T-helper 2 cell treated with Interferon-gamma antibody and Interleukin-4, amounts not matched to agents 100 ng/mL and 5 ng/mL, for 36 hours (primary cell): ENCODE measurements at places on chromosomes 5 and 9. TPM values are rescaled to one million over a fixed set of nuclear protein-coding genes. Genes with fewer than 3 reads are reported as not detected.

The MVB12B gene
- total RNA-seq: 0.80 and 1.0 TPM in 2 replicates

The REEP2 gene
- total RNA-seq: 2.6 and 3.0 TPM in 2 replicates

The MED7 gene
- 12.6 and 13.8 TPM in 2 replicates for total RNA-seq

The TEX48 gene
- total RNA-seq: 0.30 TPM in 1 of 2 replicates, not detected in the other

The ZNF300 gene
- 0.57 and 0.61 TPM in 2 replicates for total RNA-seq

The PCDHGB3 gene
- 0.59 and 0.93 TPM in 2 replicates for total RNA-seq

The LRRTM2 gene
- total RNA-seq: 0.02 and 0.09 TPM in 2 replicates

The PAEP gene
- not detected in 2 replicates for total RNA-seq

The DYNC2I2 gene
- total RNA-seq: 51.9 and 57.6 TPM in 2 replicates

The PTGES gene
- 0.09 TPM in 1 of 2 replicates, not detected in the other for total RNA-seq

The SLIT3 gene
- total RNA-seq: 0.64 and 0.66 TPM in 2 replicates

The FOCAD gene
- total RNA-seq: 30.6 and 34.6 TPM in 2 replicates

The ORM2 gene
- total RNA-seq: not detected in 2 replicates

The TUSC1 gene
- total RNA-seq: 0.30 and 0.34 TPM in 2 replicates
